ENCODE measurements at places on chromosomes 6 and 20.

DNA sequence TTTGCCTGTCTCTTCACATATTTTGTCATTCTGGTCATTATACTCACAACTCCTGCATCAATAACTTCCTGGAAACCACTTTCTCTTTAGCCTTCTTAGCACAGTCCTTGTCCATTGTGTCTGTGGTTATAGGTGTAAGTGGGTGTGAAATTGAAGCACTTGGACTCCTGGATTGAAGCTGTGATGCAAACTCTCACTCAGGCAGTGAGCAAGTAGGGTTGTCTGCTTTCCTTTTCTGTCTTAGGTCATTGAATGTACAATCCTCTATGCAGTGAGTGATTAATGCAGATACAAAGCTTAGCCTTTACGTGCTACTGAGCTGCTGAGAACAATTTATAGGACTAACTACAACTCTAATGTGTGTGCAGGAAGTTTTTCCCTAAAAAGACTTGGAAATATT is 54.8 kb downstream of the ADGRB3 start:
- DNase-seq: no peak

- DNase-seq: no peak
These were observed 990.9 kb downstream of the EPHA7 start for GRCh38 chr6:92428448-92428847.

DNA sequence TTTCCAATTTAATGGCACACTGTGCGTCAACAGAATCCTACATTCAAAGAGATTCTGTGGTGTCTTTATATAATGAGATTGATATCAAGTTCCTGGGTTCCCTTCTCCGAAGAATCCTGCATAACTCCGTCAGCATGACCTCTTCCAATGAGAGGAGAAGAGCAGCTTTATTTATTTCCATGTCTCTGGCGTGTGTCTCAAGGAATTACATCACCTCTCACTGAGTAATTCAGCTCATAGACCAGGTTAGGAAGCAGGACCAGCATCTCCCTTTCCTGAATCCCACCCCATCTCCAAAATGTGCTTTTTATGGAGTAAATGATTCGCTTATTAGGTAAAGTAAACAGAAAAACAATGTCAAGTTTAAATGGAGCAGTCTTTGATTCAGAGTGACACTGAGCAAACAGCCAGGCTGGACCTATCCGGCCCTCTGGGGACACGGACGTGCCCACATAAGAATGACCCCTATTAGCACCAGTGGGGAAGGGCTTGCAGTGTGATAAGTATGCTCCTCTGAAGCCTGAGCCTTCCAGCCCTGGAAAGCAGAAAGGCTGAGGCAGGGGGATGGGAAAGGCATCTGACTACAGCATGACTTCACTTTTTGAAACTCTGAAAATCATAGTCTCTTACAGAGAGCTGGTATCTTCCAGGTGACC is 165.2 kb downstream of the CLIC5 start:
- DNase-seq: no peak

- peak; percentile 20 for DNase-seq
These were observed 106.2 kb downstream of the JPH2 start for GRCh38 chr20:44080646-44081267.

- no peak for DNase-seq
These were observed 79.2 kb upstream of the STMND1 start for GRCh38 chr6:17022604-17023003.

DNA sequence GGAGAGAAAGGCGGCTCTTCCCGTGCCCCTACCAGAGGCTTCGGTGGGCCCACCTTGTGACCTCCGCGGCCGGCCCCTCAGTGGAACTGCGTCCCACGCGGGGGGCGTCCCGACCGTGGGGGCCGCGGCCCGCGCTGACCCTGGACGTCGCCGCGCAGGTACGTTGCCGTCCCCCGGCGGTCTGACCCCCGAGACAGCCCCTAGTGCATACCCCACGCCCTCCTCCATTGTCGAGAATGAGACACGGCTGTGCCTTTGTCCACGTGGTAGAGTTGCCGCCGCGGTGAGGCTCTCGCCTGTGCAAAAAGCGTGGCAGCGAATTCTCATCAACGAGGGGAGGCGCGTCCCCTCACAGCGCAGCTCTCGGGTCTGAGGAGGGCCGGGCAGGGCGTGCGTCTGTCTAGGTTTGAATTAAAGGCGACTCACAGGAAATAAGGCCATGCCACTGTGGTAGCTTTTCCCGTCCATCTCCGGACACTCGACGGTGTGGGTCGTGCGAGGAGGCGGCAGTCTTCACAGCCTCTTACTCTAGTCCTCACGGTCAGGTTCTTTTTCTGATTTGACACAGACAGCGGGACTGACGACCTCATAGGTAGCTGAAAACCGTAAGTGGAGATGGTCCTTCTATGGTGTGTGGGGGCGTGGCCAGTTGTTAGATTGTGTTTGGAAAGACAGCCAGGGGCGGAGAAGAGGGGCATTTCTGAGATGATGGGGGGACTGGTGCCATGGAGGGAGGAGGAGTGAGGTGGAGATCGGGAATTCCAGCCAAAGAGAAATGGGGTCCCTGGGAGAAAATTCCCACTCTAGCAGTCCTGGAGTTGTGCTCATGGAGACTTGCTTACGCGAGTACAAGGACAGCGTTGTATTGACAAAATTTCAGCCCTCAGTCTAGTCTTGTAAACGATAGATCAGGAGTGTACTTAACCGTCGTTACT is 580 bp downstream of the NXT1 start:
- no peak for DNase-seq

GRCh38 chr6:38191418-38191817 is 371.9 kb downstream of the ZFAND3 start:
- DNase-seq: no peak

DNA sequence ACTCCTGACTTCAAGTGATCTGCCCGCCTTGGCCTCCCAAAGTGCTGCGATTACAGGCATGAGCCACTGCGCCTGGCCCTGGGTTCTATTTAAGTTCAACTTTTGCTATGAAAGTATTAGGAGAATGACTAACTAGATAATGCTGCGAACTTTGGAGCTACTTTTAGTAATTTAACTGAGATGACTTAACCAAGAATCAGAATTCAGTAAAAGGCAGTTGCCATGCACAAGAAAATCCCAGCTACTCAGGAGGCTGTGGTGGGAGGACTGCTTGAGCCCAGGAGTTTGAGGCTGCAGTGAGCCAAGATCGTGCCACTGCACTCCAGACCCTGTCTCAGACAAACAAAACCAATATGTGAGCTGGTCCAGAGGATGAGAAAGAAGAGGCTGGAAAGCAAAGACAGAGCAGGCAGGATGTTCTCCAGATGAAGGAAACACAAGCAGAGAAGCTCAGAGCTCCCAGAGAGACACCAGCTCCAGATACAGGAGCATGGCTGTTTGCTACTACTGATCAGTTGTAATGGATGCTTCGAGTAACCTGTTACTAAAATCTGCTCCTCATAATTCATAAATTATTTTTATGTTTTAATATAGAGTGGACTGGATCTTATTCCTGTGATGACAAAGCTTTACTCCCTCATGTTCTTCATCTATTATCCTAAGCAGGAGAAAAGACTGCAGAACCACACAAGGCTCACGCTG is 23.9 kb downstream of the ZNF217 start:
- DNase-seq: no peak

- no peak for DNase-seq
These were observed 160.7 kb upstream of the KCNQ5 start for GRCh38 chr6:72461144-72461543.

GRCh38 chr20:51650685-51651134 is 108.2 kb upstream of the NFATC2 start:
- no peak for DNase-seq

GRCh38 chr6:108118810-108119768 is 44.5 kb upstream of the OSTM1 start:
- DNase-seq: no peak

DNA sequence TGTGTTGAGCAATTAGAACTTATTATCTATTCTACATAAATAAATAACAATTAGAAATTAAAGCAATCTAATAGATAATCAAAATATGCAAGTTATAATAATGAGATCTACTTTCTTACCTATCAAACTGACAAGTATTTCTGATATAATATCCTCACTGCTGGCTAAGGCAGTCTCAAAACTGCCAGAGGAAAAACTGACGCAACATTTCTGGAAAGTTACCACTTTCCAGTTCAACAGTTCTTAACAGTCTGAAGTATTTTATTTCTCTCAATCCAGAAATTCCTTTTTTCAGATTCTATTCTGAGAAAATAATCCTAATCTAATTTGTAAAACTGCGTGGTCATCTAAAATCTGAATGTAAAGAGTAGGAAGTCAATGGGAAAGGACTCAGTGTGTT is 121.0 kb downstream of the TRDN start:
- no peak for DNase-seq

GRCh38 chr20:49705358-49705757 is 8.3 kb downstream of the B4GALT5 start:
- DNase-seq: no peak
